H54 (cell line): ENCODE measurements at places on chromosomes 3 and 15.
A peak's percentile ranks its signal among the peaks of the same experiment; 100 is the strongest.

DNA sequence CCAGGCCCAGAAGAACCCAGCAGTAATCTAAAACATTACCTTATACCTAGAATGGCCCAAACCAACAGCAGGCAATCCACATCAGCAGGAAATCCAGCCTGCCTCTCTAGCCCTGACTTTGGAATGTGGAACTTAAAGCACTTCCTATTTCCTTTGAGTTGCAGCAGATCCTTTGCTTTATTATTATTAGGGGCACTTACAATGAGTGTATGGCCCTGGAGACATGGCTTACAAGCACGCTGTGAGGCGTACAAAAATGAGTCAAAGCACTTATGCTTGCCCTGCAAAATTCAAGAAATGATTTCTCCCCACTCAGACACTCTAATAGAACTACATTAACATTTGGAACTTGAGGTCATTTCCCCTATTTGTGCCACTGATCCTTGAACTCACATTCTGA, 9.5 kb upstream of the KNSTRN start:
- no peak for DNase-seq

- DNase-seq = no peak
Measured at GRCh38 chr3:122353215-122353614, 28.2 kb downstream of the CSTA start.

GRCh38 chr3:19931180-19931692, 2.8 kb downstream of the EFHB start:
- DNase-seq = no peak

DNA sequence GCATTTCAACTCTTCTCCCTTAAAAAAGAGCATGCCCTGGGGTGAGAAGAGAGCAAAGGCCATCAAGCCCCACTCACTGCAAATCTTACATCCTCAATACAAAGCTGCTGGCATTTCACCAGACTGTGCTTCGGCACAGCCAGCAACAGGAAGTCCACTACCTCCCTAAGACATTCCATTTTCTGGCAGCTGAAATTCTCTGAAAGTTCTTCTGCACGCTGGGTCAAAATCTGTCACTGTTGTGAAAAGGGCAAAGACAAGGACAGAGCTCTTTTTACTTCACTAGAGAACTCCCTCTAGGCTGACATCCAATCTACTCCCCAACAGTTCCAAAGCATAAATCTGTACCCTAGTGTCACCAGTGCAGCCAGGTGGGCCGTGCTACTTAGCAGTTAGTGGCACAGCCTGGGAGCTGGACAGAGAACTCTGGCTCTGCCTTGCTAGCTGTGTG, 6.3 kb downstream of the MTMR10 start:
- no peak for DNase-seq

DNA sequence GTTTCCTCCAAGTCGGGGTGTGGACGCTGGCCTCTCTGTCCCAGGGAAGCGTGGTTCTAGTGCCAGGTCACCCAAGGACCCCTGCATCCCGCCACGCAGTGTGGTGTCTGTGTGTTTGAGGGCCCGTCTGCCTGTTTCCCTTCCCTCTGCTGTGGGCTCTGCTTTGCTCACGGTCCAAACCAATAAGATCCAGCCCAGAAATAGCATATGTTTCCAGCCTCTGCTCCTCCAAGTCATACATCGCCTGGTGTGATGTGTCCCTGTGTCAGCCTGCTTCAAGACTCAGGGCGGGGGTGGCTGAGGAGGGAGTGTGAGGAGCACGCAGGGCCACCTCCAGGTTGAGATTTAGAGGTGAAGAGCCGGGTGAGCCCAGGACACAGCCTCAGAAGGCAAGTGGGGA, 21.9 kb upstream of the RPL29 start:
- DNase-seq = no peak

DNA sequence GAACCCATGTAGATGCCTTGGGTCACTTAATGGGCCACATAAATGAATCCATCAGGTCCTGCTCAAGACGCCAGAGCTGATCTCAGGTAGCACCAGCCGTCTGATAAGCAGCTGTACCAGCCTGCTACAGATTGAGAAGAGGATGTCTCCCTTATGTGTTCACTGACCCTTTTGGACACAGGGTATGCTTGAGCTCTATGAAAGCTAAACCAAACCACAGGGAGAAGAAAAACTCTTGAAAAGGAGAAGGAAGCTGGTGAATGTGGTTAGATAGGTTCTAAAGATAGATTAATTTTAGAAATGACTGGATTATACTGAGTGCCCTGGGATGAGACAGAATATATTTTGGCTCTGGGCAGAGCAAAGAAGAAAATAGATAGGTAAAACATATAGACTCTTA, 187.5 kb downstream of the SPATA16 start:
- DNase-seq = no peak

- no peak for DNase-seq
Measured at GRCh38 chr3:161251716-161252115, 30.6 kb downstream of the NMD3 start.

GRCh38 chr3:108175352-108175751, 46.9 kb downstream of the IFT57 start:
- DNase-seq = no peak

GRCh38 chr15:58629625-58630024, 119.9 kb downstream of the ADAM10 start:
- DNase-seq = no peak

DNA sequence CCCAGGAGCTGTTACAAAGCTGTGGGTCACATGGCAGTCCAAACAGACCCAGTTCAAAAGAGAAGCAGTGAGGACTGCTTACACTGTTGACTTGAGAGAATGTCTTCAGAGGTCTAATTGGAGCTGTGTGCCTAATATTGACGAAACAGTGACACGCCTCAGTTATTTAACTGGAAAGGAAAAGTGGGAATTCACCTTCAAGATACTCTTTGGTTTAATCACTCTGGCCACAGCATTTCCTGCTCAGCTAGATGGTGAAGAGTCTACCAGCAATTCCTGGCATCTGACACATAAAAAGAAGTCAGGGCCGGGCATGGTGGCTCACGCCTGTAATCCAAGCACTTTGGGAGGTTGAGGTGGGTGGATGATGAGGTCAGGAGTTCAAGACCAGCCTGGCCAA, 326.4 kb downstream of the SV2B start:
- DNase-seq = no peak

- peak; percentile 9 for DNase-seq
Measured at GRCh38 chr15:62549345-62549970, 384.4 kb upstream of the C2CD4B start.

DNA sequence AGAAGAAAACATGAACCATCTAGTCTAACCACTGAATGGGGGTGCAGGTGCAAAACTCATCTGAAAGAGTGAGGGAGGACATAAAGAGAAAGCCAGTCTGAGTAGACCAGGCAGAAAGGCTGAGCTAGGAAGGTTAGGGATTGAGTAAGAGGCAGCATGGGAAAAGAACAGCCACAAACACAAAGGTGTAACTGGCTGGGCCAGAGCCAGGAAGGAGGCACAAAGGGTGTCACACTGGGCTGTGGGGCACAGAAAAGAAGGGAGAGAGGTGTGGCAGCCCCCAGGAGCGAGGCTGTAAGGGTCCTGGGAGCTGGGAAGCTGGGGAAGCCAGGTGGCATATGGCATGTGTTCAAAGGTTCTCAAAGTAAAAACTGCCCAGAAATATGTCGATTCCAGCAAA, 18.7 kb downstream of the IGSF11 start:
- no peak for DNase-seq

DNA sequence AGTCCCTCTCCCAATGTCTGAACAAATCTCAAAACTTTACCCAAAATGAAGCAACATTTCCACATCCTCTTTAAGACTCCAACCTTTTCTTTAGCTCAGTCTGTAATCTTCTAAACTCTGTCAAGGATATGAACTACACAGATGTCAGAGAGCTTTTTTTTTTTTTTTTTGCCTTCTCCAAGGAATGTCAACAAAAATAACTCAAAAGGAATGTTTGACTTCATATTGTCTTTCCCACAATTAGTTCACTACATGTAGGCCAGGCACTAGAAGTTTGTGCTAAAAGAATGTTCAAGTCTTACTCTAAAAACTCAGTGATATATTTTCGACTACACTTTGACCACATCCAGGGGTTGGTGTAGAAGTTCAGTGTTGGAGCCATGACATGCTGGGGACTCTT, 37.1 kb downstream of the ADAMTS9 start:
- no peak for DNase-seq

DNA sequence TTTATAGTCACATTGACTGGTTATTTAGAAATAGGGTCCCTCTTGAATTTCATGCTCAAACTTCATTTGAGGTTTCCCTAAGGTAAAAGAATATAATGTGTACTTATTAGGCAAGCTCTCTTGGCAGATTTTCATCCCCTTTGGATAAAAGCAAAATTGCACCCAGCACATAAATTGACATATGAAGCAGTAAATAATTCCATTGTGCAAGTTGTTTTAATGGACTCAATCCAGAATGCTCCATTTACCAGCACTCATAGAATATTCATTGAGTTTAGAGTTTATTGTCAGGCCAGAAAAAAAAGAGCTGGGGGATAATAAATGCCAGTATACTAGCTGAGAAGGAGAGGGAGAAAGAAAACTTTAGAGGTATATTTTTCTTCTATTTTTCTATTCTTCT, 136.8 kb downstream of the TPRG1 start:
- DNase-seq = no peak

DNA sequence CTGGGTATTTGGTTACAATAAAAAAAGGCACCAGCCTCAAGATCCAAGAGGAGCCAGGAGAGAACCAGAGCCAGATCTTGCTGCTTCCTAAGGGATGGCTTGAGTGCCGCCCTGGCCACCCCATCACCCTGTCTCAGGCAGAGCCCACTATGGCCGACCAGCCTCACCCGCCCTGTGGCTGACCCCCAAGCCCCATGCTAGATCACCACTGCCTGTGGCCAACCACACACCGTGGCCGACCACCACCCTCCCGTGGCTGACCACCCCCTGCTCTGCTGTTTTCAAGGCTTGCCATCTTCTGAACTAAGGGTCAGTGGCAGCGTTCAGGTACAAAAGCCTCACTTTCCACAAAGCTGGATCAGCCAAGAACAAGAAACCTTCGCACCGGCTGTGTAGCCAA, 12.0 kb downstream of the CSPG5 start:
- DNase-seq = no peak

DNA sequence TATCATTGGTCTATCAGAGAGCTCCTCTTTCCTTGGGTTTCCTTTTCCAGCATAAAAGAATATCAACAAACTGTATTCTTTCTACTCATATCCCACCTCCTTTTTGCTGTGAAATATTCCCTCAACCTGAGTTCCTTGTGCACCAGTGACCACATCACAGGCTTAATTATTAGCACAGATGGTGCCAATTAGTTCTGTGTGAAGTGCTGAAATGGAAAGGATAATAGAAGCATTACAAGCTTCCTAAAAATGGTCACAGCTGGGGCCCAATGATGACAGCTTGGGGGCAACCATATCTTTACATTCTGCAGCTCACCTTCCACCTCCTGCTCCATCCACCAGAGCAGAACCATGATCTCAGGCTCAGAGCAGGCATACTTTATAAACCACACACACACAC, 84.6 kb downstream of the ANO10 start:
- no peak for DNase-seq

DNA sequence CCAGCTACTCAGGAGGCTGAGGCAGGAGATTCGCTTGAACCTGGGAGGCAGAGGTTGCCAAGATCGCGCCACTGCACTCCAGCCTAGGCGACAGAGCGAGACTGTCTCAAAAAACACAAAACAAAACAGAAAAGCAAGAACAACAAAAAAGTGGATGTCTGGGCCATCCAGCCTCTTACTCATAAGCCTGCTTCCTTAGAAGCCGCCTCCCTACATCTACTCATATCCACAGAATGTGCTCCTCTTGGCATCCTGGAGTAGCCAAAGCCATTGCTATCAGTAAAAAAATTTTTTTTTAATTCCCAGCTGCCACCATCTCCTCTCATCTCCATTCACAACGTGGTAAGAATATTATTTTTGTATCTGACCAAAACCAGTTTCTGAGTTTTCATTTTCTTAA, 10.8 kb downstream of the ZSCAN2 start:
- DNase-seq = no peak

GRCh38 chr3:47475029-47475569, 642 bp downstream of the SCAP start:
- DNase-seq = no peak

DNA sequence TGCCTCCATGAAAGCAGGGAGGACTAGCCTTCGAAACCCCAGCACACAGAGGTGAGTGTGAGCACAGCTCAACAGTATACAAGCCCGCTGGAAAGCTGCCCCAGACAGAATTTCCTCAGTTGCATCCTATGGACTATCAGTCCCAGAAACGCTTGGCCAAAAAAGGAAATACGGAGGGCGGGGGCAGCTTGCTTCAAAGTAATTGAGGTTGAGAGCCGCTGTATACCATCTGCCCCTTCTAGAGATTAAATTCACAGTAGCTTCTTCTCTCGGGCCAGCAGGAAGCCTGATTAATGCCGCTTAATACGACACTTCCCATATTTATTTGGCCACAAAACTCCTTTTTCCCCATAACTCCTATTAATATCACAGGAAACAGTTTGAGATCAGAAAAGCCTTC, 88.7 kb downstream of the LIPC start:
- DNase-seq = no peak

DNA sequence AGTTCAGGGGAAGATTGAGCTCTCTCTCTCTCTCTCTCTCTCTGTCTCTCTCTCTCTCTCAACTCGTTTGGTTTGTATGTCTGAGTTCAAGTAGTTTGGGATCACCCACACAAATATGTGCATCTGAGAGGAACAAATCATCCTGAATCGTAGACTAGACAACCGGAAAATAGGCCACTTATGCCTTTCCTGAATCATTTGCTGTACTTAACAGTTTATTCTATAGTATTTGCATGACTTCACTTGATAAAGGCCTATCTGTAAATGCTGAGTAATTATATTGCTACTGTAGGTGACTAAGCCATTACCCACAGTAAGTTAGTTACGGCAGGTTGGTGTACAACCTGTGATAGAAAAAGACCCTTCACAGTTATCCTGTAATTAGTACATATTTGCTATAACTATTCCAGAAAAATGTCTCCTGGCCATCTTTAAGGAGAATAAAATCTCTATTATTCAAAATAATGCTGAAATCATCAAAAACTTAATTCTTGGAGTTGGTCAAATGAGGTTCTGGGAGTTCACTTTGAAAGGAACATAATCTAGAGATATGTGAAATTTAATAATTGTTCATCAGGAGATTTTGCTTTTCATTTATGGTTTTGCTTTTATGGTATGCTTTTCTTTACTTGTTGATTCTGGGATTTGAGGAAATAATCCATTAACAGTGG, 31.1 kb downstream of the OXSM start:
- DNase-seq = no peak

GRCh38 chr3:128689060-128689459, 36.9 kb upstream of the RAB7A start:
- DNase-seq = no peak

DNA sequence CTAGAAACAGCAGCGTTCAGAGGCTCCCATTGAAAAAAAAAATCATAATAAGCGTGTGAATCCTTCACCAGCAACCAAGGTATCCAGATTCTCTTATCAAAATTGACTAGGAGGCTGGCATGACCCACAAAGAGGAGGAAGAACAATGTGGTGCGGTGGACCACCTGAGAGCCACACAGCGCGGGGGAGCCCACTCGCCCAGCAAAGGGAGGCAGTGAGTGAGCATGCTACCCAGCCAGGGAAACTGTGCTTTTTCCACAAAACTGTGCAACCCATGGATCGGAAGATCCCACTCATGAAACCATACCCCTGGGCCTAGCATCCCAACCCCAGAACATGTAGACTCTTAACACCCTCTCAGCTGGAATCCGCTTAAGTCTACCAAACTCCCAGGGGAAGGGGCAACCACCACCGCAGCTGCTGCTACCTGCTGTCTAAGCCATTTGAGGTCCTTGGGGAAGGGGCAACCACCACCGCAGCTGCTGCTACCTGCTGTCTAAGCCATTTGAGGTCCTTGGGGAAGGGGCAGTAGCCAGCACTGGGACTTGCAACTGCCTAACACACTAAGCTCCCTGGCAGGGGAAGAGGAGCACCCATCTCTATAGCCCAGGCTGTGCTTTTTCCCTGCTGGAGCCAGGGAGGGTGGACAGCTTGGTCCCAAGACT, 102.8 kb upstream of the CLDN18 start:
- DNase-seq = no peak
